ENCODE measurements at places on chromosomes 4 and X. TPM values are rescaled to one million over a fixed set of nuclear protein-coding genes. Genes with fewer than 3 reads are reported as not detected.

Gene CABS1
- not detected for total RNA-seq

Gene ATP2B3
- total RNA-seq: not detected

Gene GPR173
- total RNA-seq: 7.6 TPM

Gene VSIG4
- total RNA-seq: 23.4 TPM

Gene NDP
- 0.78 TPM for total RNA-seq

Gene ARAP2
- 45.7 TPM for total RNA-seq

Gene MAGIX
- 12.8 TPM for total RNA-seq

Gene ZRSR2
- total RNA-seq: 15.5 TPM

Gene TMSB15A
- not detected for total RNA-seq

Gene ZAR1
- total RNA-seq: not detected

Gene PDLIM5
- 210 TPM for total RNA-seq

Gene VEGFD
- total RNA-seq: 4.1 TPM

Gene GPRASP3
- 6.5 TPM for total RNA-seq

Gene RASGEF1B
- total RNA-seq: 8.4 TPM

Gene PNMA3
- 1.2 TPM for total RNA-seq

Gene KDR
- 27.4 TPM for total RNA-seq

Gene PDGFRA
- total RNA-seq: 96.5 TPM
